ENCODE measurements at places on chromosomes 7 and 10.

DNA sequence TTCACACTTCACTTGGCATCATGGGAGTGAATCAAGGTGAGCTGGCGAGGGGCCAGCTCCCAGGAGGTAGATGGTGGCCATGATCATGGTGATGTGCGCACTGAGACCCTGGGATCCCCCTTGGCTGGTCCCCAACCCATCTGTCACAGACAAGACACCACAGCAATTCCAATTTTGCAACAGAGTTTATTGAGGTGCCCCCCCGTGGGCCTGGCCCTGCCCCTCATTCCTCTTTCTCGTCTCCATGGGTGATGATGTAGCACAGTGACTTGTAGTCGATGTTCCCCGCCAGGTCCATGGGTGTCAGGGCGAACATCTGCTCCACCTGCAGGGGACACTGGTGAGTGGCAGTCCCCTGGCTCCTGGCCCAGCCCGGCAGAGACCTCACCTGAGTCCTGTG lies 2.4 kb downstream of the MYL7 start:
- no peak for DNase-seq

- DNase-seq, result no peak
Observed at GRCh38 chr7:138889582-138890498, 91.3 kb downstream of the KIAA1549 start.

GRCh38 chr7:149621776-149622175 lies 124.2 kb upstream of the ZNF746 start:
- no peak for DNase-seq

DNA sequence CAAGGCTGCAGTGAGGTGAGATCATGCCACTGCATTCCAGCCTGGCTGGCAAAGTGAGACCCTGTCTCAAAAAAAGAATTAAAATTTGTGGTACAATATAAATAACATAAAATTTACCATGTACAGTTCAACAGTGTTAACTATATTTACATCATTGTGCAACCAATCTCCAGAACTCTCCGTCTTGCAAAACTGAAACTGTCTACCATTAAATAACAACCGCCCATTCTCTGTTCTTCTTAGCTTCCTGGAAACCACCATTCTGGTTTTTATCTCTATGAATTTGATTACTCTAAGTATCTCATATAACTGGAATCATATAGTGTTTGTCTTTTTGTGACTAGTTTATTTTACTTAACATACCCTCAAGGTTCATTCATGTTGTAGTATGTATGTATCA lies 167.6 kb downstream of the AUTS2 start:
- DNase-seq, result no peak

GRCh38 chr10:98489561-98490481 lies 43.1 kb upstream of the HPS1 start:
- no peak for DNase-seq

DNA sequence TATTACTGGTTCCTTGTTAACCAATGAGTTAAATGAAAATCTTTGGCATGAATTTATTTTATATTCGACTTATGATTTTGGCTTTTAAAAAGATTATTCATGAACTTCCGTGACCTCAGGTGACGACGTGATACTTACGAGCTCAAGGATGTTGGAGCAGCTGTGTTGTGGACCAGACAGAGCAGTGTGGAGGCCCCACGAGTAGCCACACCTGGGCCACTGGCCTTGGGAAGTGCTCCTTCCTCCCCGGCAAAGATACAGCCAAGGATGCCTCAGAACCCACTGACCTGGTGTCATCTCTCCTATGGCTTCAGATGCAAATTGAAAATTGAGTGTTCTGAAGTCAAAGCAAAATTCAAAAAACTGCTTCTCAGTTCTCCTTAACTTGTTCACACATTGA lies 147.5 kb upstream of the PPP2R2D start:
- no peak for DNase-seq

DNA sequence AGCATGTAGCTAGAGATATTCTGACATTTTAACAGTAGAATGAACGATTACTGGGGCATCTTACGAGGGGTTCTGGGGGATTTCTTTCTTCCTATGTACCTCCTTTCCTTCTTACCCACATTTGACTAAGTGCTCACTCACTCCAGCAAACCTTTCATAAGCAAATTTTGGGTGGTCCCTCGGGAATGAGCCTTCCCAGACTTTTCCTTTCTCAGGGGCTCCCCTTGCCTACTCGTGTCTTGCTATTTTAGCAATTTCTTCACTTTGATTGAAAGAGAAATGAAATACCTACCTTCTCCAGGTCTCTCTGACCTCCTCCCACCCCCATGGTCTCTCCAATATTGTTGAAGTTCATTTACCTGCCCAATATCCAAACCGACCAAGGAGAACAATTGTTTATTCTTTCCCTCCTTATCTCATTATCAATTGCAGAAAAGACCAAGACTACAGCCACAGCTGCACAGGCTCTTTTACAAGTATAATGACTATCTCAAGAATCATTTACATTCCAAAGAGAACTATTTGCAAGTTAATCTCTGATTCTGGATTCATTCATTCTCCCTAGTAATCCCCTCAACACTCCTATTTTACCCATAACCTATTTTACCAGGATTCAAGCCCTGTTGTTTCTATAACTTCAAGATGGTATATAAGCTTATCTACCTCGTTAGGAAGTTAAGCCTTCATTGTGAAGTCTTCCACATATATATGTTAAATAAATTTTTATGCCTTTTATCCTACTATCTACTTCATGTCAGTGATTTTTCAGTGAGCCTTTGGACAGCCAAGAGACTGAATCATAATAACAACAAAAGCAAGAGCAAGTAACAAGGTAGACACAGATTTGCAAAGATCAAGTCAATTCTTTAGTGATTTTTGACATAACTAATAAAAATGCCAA lies 480.6 kb downstream of the IPMK start:
- no peak for DNase-seq

DNA sequence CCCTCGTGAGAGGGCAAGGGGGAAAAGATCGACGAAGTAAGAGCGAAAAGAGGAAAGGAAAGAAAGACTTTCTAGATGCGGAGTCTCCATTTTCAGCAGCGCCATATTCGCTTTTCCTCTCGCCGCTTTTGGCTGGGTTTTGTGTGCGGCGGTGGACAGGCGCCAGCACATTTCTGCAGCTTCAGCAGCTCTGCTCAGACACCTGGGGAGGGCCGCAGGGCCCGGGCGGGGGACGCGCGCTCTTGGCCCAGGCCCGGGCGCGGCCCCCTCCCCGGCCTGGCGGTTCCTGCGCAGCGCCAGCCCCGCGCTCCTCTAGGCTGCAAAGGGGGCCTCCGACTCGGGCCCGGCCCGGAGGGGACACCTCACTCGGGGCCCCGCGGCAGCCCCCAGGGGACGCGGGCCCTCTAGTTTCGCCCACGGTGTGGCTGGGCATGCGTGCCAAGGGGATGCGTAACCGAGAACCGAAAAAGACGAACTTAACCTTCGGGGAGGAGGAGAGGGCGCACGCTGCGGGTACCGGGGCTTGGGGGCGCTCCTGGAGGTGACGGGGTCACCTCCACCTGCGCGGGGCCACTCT lies 34.5 kb upstream of the EBLN1 start:
- peak; percentile 21 for DNase-seq

- DNase-seq, result no peak
Observed at GRCh38 chr10:70964245-70964644, 75.9 kb upstream of the PCBD1 start.

GRCh38 chr7:107147464-107148393 lies 21.1 kb upstream of the HBP1 start:
- peak; percentile 75 for DNase-seq

- DNase-seq, result no peak
Observed at GRCh38 chr7:104296900-104297299, 31.5 kb upstream of the LHFPL3 start.

DNA sequence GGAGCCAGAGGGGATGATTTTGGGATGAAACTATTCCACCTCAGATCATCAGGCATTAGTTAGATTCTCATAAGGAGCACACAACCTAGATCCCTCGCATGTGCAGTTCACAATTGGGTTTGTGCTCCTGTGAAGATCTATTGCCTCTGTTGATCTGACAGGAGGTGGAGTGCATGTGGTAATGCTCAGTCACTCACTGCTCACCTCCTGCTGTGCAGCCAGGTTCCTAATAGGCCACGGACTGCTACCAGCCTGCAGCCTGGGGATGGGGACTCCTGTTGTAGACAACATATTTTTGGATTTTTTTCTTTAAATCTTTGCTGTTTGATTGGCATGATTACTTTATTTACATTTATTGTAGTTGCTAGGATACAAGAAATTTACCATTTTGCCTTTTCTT lies 765.0 kb downstream of the INHBA start:
- no peak for DNase-seq

DNA sequence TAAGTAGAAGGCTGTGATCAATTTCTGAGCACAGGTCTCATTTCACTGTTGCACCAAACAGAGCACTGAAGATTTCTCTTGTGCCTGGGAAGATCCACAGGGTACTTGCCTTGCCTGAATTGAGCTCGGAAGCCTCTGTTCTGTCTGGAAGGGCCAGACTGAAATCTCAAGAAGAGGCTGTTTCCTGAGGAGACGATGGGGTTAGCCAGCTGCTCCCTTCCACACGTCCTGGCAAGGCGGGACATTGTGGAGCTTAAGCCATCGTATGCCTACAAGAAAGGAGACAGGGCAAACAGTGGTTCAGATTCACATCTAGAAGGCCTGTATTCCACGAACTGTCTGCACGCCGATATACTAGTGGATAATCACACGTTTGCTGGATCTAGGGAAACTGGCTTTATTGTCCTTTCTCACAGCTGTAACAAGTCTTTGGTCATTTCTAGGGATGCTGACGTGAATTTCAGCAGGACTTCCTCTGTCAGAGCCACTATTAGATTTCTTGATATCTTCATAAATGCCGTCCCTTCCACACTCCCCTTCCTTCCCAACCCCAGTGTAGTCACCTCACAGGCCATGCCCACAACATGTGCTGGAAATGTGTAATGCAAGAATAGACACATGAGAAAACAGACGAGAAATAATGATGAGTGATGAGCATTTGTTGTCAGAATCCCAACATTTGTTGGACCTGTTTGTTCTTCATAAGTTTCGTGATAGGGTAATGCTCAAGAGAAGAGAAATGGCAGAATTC lies 137.2 kb upstream of the RSU1 start:
- DNase-seq, result no peak

DNA sequence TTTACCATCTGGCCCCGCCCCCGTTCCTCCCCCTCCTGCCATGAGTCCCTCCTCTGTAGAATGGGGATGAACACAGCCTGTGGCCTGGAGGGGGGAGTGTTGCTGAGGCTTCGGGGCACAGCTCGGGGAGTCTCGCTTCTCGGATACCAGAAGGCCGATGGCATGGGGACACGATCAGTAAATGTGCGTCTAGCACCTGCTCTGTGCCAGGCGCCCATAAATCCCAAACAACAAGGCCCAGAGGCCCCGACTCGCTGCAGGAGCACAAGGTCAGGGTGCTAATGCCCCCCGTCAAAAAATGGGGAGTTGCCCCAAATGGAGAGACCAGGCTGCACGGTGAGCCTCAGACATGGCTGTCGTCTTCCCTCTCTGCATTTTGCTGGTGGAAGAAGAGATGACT lies 40.7 kb downstream of the JAKMIP3 start:
- no peak for DNase-seq

DNA sequence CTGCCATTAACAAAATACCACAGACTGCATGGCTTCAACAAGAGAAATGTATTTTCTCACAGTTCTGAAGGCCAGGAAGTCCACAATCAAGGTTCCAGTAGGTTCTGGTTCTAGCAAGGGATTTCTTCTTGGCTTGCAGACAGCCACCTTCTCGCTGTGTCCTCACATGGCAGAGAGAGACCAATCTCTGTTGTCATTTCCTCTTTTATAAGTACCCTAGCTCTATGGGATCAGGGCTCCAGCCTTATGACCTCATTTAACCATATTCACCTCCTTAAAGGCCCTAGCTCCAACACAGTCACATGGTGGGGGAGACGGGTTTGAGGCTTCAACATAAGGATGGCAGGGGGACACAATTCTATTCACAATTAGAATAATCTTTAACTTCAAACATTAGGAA lies 23.6 kb downstream of the ABI1 start:
- no peak for DNase-seq

- DNase-seq, result no peak
Observed at GRCh38 chr10:1581189-1581588, 156.1 kb downstream of the ADARB2 start.

DNA sequence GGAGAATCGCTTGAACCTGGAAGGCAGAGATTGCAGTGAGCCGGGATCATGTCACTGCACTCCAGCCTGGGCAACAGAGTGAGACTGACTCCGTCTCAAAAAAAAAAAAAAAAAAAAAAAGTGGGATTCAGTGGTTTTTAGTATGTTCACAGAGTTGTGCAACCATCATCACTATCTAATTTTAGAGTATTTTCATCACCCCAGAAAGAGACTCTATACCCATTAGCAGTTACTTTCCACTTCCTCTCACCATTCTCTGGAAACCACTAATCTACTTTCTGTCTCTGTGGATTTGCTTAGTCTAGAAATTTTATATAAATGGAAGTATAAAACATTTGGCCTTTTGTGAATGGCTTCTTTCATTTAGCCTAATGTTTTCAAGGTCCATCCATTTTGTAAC lies 113.4 kb downstream of the ST7 start:
- no peak for DNase-seq

Data from ACHN (cell line).